T follicular helper cell (primary cell): ENCODE measurements at places on chromosomes 12 and 14.

DNA sequence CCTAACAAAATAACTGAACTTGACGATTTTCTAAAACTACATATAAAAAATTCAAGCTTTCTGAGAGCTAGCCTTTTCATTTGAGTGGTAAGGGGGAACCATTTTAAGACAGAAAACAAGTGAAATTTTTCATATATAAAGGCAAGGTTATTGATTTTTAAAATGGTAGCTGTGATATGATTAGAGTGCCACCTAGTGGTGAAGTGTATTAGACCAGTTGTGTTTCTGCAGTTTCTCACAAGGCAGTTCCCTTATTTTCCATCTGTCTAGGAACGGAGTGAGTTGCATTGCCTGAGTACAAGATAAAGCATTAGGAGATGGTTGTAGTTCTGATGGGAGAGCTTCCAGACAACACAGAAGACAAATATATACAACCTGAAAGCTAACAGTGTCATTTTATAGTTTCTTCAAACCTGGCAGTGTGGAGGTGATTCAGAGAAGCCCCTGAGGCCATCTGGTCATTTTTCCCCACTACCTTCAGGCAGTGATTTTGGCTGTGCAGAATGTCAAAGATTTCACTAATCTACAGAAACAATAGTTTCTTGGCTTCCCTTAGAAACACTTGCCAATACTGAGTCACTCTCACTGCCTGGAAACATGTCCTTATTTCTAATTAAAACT lies 180.8 kb downstream of the C12orf50 start:
- DNase-seq = no peak

DNA sequence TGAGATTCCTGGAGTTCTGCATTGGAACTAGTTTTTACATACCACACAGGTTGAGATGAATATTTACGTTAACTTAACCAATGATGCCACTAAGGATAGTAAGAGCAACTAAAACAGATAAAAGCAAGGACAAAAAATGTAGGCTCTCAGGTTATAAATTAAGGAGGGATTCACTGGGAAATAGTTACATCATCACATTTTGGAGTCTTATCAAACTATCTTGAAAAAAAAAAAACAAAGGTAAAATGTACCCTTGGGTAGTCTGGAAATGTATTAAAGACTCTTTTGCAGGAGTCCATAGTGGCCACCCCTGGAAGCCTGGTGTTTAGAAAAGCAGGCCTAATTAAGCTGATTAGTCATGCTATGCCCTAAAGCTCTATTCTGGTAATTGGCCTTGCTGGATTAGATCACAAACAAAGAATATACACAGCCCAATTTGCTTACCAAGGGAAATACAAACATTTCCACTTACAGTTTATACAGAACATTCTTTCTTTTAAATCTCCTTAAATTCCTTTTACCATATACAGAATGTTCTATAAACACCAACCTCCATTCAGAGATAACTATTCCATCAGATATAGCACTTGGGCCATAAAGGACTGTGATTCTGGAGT lies 39.3 kb downstream of the SLC25A47 start:
- DNase-seq = no peak

- no peak for DNase-seq
These were observed 41.4 kb upstream of the TUNAR start for GRCh38 chr14:95835121-95835730.

DNA sequence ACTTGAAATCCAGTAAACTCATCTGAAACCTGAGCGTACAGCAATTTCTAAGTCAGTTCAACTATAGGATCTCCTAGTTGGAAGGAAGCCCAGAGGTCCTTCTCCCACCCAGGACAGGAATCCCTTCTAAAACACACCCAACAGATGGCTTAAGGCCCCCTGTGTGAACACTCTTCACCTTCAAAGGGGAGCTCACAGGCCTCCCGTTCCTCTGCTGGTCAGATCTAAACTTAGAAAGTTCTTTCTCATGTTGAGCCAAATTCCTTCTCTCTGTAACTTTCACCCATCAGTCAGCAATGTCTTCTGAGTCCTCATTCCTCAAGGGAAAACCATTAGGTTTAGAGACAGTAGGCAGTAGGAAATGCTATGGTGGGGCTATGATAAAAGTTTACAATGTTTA lies 355.2 kb downstream of the PCNX1 start:
- DNase-seq = no peak

DNA sequence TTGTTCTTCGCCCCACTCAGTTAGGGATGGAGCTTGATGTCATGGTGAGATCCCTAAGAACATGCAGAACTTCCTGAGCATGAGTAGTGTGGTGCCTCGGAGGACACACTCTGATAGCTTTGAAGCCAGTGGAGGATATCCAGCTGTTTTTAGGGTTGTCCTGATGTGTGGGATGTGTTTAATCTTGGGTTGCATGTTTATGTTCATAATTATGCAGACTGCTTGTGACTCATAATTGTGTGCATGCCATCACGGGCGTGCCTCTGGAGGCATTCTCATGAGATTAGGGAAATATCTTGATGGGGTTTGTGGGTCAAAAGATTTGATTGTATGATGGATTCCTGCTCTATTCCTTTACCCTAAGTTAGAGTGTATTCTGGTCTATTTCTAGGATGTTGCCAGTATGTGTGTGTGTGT lies 267.4 kb upstream of the PELI2 start:
- DNase-seq = no peak

DNA sequence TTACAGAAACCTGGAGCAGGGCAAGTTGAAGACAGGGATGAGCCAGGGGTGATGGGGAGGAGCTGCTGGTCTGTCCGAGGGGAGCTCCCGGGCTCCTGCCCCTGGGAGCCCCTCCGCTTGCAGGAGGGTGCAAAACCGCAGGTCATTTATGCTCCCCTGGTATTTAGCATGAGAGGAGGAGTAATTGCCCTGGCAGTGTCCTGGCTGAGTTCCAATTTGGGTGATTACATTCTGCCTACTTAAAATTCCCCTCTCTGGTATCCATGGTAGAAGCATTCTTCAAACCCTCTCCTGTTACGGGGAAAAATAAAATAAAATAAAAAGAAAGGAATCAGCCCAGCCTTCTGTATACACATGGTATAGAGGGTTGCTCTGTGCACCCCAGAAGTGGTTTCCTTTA lies 61.7 kb upstream of the VRK1 start:
- DNase-seq = no peak

DNA sequence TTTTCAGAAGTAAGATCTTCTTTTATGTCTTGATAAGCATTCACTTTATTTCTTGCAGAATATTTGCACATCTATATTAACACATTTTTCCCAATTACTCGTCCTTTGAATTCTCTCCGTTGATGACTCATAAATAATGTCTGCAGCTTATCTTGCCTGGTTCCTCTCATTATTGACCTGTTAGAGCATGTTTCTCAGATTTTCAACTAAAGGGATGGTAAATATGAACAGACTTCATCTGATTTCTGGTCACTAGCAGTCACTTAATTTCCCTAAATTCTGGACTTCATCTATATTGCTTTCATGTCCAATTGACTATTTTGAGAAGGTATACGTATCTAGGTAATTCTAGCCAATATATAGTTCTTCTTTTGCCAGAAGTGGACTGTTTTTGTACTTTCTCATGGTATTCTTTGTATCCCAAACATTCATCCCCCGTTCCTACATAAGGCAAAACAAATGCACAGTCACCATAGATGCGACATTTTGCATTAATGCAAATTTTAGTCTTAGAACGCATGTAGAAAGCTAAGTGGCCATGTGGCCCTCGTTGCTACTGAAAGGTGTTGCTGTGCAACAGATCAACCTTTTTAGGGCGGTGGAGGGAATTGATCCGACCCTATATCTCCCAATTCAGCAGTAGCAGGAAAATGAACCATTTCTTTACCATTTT lies 6.2 kb downstream of the PIK3C2G start:
- no peak for DNase-seq

DNA sequence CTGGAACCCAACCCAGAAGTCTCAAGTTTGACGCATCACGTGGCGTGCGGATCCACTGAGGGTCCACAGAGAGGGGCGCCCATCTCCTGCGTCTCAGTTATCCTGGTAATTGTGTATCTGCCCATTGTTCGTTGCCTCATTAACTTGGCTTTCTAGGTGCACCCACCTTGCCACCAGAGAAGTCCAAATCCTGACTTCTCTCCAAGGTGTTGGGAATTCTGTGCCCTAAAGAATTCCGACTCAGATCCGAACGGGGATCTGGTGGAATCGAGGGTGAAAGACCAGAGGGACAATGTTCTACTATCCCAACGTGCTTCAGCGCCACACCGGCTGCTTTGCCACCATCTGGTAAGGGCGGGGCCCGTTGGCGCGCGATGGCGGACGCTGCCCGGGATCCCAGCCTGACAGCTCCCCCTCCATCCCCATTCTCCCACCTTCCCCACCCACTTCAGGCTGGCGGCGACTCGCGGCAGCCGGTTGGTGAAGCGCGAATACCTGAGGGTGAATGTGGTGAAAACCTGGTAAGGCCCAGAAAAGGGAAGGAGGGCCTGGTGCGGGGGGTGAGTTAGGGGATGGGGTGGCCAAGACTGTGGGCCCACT lies 481 bp downstream of the REC8 start:
- DNase-seq = no peak

DNA sequence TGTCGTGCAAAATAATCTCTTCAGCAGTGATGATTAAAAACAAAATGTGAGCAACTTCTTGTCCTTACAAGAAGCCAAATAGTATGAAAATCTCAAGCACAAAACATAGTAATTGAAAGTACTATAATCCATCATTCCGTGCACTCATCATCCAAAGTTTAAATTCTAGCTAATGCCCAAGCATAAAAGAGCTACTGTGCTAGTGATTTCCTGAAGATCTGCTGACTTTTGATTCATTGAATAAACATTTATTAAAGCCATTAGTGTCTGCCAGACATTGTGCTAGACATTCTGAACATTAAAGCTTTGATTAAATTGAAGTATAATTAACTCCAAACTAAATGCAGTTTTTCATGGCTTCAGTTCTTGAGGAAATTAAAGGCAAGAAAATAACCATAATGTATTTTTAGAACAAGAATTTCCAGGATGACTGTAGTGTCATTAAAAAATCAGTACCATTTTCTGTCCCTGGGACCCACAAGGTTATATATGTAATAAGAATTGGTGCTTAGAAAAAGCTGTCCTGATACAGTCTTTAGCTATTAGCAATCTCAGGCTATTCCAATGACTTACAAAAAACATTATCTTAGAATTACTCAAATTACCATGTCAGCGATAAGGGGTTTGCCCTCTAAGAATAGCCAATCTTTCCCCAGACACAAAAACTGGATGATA lies 71.7 kb downstream of the CMAS start:
- no peak for DNase-seq

DNA sequence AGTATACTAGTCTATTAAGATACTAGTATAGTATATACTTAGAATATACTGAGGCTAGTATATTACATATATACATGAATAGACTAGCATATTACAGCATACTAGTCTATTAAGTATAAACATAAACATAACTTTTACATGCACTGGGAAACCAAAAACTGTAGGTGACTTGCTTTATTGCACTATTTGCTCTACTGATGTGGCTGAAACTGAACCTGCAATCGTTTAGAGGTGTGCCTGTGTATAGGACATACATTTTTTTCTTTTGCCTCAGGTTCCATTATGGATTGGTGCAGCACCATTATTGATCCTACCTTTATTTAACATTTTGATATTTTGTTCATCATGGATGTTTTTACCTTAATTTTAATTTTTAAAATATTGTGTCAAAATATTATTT lies 143.2 kb upstream of the RGS6 start:
- no peak for DNase-seq

DNA sequence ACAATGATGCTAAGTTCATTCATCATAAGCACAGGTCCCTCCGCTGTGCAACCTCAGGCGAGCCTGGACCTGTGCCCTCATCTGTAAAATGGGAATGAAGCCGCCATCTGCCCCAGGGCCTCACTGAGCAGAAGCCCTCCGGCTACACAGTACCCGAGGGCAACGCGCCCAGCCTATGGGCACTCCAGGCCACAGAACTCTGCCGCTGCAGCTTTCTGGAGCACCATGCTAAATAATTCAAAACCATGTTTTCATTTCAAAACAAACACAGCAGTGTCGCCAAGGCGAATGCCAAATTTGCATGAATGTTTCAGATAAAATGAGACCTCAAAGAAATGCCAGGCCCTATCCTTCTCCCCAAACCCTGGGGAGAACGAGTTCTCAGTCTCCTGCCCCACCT lies 4.0 kb downstream of the NCOR2 start:
- no peak for DNase-seq

DNA sequence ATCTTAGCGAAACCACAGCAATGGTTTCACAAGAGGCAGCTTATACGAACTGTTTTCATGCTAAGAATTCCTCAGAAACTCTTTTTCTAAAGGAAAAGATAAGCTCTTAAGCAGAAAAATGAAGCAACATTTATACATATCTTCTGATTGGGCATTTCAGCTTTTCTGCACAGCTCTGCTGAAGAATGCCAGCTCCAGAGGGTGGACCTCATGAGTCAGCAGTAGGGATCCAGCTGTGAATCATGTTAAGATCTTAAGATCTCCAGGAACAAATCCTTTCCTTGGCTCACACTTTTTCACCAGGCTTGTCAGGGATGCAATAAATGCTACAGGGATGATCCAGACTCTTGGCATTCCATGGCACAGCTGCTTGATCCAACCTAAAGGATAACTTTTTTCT lies 477.1 kb upstream of the CCDC196 start:
- DNase-seq = no peak

GRCh38 chr14:38404100-38404541 lies 148.2 kb upstream of the CLEC14A start:
- DNase-seq = no peak

- DNase-seq = no peak
These were observed 754.5 kb downstream of the C12orf50 start for GRCh38 chr12:87274594-87275245.

- DNase-seq = no peak
These were observed 13.5 kb downstream of the PSMA3 start for GRCh38 chr14:58258156-58258555.

DNA sequence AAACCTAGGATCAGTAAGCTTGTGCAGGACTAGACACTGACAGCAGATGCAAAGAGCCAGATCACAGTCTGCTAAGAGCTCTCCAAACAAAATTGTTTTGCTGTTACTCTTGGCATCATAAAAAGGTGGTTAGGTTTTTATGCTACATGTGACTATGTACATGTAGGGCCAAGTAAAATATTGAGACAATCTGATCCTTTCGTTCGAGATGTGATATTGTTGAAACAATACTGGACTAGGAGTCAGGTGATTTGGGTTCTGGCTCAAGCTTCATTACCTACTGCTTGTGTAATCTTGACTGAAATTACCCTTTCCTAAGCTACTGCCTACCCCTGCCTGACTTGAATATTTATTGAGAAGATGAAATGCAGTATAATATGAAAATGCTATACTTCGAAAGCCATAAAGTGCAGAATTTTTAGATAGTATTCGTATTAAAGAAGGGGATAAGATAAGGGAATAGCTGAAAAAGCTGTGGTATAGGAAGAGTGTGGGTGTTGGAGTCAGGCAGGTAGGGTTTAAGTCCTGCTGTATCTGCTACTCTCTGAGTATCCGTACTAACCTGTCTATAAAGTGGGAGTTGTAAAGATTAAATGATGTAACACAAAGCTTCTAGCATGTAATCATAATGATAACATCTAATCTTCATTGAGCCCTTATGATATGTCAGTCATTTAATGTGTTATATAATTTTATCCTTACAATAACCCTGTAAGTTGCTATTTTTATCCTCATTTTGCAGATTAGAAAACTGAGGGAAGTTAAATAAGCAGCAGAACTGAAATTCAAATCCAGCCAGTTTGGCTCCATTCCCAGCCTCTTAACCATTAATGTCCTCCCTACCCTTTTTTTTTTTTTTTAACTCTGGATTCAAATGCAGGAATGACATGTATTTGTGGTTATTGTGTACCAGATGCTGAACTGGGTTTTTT lies 38.6 kb upstream of the ATF1 start:
- no peak for DNase-seq
